Nephron progenitor cell (in vitro differentiated cells): ENCODE measurements at places on chromosomes 2 and 18.

DNA sequence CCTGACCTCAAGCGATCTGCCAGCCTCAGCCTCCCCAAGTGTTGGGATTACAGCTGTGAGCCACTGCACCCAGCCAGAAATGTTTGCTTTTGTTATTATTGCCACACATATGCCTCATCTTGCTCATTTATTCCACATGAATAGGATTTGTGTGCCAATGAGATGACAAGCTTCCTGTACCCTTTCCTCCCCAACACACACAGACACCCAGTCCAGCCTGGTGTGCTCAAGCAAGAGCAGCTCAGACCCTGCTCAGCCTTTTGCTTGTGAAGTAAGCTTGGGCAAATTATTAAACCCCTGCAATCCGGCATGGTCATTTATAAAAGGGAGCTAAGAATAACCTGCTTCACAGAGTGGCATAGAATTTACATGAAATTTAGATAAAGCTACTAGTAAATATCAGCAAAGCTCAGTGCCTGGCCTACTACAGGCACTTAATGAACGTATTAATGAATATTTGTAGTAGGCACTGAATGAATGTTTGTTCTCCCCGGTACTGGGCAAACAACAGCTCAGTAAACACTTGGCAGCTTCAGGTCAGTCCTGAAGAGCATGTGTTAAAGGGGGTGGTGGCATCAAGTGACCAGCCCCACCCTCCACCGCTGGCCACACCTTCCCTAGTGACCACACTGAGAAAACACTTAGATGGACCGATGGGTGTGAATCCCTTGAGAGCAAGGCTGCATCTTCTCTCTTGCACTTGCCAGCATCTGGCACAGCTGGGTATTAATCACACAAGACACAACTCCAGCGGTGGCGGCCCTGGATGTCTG, 280.2 kb downstream of the SRBD1 start:
- no peak for DNase-seq
- peaks cover 77% of the 10 kb centered on the region for H3K4me1 ChIP-seq
- no peaks in the 10 kb centered on the region for H3K27me3 ChIP-seq

GRCh38 chr2:117614823-117615534, 199.5 kb upstream of the DDX18 start:
- H3K4me3 ChIP-seq: no peak overlapping the region
- H3K27ac ChIP-seq: no peak overlapping the region
- H3K4me1 ChIP-seq: no peaks in the 10 kb centered on the region
- peaks cover 30% of the 10 kb centered on the region for H3K36me3 ChIP-seq
- DNase-seq: no peak
- H3K27me3 ChIP-seq: peaks cover 6% of the 10 kb centered on the region

- DNase-seq: no peak
- H3K36me3 ChIP-seq: peaks cover 79% of the 10 kb centered on the region
- peaks cover 23% of the 10 kb centered on the region for H3K4me1 ChIP-seq
- H3K27me3 ChIP-seq: peaks cover 4% of the 10 kb centered on the region
- H3K27ac ChIP-seq: peak overlapping the region; percentile 12
- no peak overlapping the region for H3K4me3 ChIP-seq
These were observed 44.1 kb downstream of the EVA1A start for GRCh38 chr2:75516378-75517360.

DNA sequence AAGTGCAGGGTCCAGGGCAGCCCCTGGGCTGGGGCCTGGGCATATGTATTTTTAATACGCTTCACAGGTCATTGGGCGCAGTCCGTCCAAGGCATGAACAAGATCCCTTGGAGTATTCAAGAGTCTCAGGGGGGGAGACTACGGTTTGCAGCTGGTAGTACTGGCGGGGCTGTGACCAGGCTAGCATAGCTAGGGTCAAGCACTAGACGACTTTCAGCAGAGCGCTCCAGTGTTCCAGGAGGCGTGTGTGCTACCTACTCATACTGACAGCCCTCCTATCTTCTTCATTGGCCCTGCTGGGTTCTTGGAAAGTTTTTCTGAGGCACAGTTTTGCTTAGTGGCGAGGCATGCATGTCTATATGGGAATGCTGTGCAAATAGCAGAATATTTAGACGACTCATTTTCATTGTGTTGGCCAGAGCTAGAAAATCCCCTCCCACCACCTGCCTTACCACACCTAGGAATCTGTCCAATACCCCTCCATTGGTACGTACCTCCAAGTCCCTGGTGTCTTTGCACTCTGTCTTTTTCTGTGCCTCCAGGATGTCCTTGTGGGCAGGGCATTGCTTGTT, 68.2 kb downstream of the GLI2 start:
- H3K27me3 ChIP-seq: peaks cover 48% of the 10 kb centered on the region
- peaks cover 57% of the 10 kb centered on the region for H3K4me1 ChIP-seq
- no peak overlapping the region for H3K4me3 ChIP-seq
- DNase-seq: no peak
- no peak overlapping the region for H3K27ac ChIP-seq
- H3K36me3 ChIP-seq: peaks cover 8% of the 10 kb centered on the region

DNA sequence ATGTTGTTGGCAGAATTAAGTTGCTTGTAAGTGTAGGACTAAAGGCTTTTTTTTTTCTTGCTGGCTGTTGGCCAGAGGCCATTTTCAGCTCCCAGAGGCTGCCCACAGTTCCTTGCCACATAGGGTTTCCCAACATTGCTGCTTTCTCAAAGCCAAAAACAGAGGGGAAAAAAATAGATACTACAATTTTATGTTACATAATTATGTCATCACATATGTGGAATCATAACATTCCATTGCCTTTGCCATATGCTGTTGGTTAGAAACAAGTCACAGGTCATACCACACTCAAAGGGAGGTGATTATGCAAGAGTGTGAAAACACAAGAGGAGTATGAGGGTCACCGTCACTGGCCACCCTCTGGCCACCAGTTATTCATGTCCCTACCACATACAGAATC, 154.5 kb downstream of the RTN4 start:
- H3K4me3 ChIP-seq: no peak overlapping the region
- no peaks in the 10 kb centered on the region for H3K36me3 ChIP-seq
- no peak for DNase-seq
- H3K27ac ChIP-seq: no peak overlapping the region
- peaks cover 2% of the 10 kb centered on the region for H3K27me3 ChIP-seq

DNA sequence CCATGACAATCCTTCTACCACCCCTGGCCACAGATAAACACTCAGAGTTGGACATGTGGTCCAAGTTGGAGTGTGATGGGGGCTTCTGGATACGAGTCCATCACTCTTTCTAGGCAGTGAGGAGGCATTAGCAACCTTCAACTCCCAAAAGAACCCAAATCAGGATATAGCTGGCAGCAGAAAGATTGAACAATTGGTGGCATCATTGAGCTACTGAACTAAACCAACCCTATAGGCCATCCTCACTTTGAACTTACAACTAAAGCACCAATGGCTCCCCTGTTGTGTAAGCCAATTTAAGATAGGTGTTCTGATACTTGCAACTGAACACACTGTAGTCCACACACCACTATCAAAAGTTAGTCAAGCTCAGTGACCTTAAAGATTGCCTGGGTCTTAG, 24.0 kb upstream of the MARCO start:
- no peak overlapping the region for H3K4me3 ChIP-seq
- DNase-seq: no peak
- H3K27me3 ChIP-seq: peaks cover 7% of the 10 kb centered on the region
- H3K36me3 ChIP-seq: no peaks in the 10 kb centered on the region

- DNase-seq: no peak
- peaks cover 22% of the 10 kb centered on the region for H3K4me1 ChIP-seq
- H3K27me3 ChIP-seq: no peaks in the 10 kb centered on the region
These were observed 266.5 kb downstream of the NEDD4L start for GRCh38 chr18:58310517-58310916.

DNA sequence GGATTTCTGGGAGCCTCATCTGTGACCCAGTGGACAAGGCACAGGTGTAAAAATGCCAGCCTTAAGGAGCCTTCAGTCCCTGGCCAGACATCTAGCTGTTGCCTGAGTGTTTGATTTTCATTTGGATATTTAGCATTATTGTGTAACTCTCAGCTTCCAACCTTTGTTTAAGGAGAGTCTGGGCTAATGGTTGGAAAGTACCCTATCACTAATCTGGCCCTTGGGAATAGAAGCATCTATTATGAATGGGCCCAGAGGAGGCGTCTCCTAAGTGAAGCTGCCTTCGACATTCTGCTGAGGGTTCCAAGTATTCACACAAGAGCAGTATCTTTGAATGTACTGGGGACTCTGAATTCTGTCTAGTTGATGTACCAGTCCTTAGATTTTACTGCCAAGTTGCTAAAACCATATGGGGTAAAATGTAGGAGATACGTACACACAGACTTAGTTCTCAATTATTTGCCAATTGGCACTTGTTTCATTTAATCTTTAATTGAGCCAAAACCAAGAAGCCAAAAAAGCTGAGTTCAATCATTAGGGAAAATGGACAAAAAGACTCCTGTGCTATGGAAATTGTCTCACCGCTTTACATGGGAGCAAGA, 7.2 kb upstream of the ANKRD29 start:
- H3K27me3 ChIP-seq: peaks cover 56% of the 10 kb centered on the region
- no peak for DNase-seq
- H3K36me3 ChIP-seq: no peaks in the 10 kb centered on the region
- H3K4me1 ChIP-seq: no peaks in the 10 kb centered on the region

DNA sequence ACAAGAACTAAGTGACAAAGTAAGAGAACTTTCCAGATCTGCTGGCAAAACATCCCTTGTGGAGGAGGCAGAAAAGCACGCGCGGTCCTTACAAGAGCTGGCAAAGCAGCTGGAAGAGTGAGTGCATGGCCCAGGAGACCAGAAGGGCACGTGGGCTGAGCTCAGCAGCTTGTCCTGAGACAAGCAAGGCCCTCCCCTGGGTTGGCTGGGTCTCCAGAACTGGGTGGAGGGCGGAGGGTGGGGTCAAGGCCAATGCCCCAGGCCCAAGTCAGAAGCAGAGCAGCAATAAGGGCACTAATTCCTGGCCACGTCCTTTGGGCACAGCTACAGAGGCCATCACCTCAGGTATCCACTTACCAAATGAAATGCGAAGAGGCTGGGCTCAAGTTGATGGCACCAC, 110.6 kb upstream of the TTC39C start:
- H3K27me3 ChIP-seq: peaks cover 14% of the 10 kb centered on the region
- no peak overlapping the region for H3K27ac ChIP-seq
- H3K4me3 ChIP-seq: no peak overlapping the region
- H3K4me1 ChIP-seq: peaks cover 10% of the 10 kb centered on the region

GRCh38 chr2:160257743-160258491, 57.8 kb upstream of the ITGB6 start:
- H3K36me3 ChIP-seq: no peaks in the 10 kb centered on the region
- peaks cover 18% of the 10 kb centered on the region for H3K4me1 ChIP-seq
- H3K27me3 ChIP-seq: no peaks in the 10 kb centered on the region
- H3K4me3 ChIP-seq: no peak overlapping the region
- DNase-seq: no peak

- peaks cover 96% of the 10 kb centered on the region for H3K27me3 ChIP-seq
- DNase-seq: no peak
- no peaks in the 10 kb centered on the region for H3K36me3 ChIP-seq
- no peak overlapping the region for H3K27ac ChIP-seq
These were observed 990 bp upstream of the GDF7 start for GRCh38 chr2:20666005-20666303.

- H3K27me3 ChIP-seq: no peaks in the 10 kb centered on the region
- DNase-seq: no peak
- no peak overlapping the region for H3K4me3 ChIP-seq
These were observed 689.8 kb upstream of the NXPH2 start for GRCh38 chr2:139469985-139470384.

DNA sequence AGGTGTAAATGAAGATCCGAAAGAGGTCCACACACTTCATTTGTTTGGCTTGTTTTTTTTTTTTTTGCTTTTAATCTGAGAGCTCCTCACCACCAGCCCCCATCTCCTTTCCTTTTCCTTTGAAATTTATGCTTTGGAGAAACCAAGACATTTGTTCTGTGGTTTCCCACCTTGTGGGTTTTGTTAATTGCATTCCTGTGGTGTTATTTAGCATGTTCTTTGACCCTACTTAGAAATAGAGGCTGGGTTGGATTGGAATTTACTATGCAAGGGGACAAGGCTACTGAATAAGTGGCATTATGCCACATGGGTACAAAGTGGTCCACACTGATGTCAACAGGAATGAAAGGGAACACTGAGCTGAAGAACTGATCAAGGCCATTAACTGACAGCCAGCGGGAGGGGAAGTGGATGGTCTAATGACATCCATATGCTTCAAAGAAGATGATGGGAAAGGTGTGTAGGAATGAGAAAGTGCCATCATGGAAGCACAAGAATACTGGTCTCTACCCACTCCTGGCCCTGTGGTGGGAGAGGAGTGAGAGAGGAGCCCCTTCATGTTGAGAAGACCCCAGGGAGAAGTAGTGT, 8.9 kb downstream of the CCL20 start:
- H3K27ac ChIP-seq: no peak overlapping the region
- H3K27me3 ChIP-seq: peaks cover 3% of the 10 kb centered on the region
- H3K36me3 ChIP-seq: no peaks in the 10 kb centered on the region
- H3K4me1 ChIP-seq: no peaks in the 10 kb centered on the region

DNA sequence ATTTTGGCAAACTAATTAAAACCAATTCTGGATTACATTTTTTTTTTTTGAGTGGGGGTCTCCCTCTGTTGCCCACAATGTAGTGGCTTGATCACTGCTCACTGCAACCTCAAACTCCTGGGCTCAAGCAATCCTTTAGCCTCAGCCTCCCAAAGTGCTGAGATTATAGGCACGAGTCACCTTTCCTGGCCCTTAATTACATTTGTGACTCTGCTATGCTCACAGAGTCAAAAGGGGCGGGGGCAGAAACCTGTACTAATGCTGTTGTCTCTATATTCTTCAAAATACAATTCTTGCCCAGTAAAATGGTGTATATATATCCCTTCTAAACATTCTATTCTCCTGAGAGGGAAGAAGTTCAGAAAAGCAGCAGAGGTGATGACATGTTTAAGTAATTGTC, 23.2 kb downstream of the PRKD3 start:
- no peak overlapping the region for H3K4me3 ChIP-seq
- peaks cover 43% of the 10 kb centered on the region for H3K36me3 ChIP-seq
- no peaks in the 10 kb centered on the region for H3K27me3 ChIP-seq
- H3K4me1 ChIP-seq: peaks cover 27% of the 10 kb centered on the region
- DNase-seq: no peak
- no peak overlapping the region for H3K27ac ChIP-seq

DNA sequence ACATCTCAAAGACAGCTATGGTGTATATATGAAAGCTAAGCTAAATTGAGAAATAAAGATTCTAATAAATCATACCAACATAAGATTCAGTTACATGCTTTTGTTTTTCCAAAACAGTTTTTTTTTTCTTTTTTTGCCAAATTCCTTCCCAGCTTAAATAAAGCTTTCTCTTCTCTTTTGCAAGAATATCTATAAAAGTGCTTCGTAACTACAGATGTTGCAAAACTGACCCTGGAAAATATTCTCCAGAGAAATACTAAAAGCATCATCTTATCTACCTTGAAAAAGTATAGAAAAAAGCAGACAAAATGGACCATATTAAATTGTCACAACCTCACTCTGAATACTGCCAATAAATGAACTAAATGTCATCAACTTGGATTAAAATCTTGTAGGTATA, 38.7 kb downstream of the FANCL start:
- H3K4me1 ChIP-seq: no peaks in the 10 kb centered on the region
- DNase-seq: no peak

GRCh38 chr2:34724107-34724506, 1125.0 kb upstream of the FAM98A start:
- no peak overlapping the region for H3K4me3 ChIP-seq
- H3K27ac ChIP-seq: no peak overlapping the region

GRCh38 chr2:47065771-47066380, 89.2 kb downstream of the STPG4 start:
- H3K27ac ChIP-seq: no peak overlapping the region
- H3K27me3 ChIP-seq: peaks cover 3% of the 10 kb centered on the region
- no peak overlapping the region for H3K4me3 ChIP-seq
